Left ventricle myocardium inferior (tissue), 1 donor: ENCODE measurements at places on chromosomes 16 and 17. TPM values are rescaled to one million over a fixed set of nuclear protein-coding genes. Genes with fewer than 3 reads are reported as not detected.

The HASPIN gene
- 0.33 TPM for total RNA-seq

DNA sequence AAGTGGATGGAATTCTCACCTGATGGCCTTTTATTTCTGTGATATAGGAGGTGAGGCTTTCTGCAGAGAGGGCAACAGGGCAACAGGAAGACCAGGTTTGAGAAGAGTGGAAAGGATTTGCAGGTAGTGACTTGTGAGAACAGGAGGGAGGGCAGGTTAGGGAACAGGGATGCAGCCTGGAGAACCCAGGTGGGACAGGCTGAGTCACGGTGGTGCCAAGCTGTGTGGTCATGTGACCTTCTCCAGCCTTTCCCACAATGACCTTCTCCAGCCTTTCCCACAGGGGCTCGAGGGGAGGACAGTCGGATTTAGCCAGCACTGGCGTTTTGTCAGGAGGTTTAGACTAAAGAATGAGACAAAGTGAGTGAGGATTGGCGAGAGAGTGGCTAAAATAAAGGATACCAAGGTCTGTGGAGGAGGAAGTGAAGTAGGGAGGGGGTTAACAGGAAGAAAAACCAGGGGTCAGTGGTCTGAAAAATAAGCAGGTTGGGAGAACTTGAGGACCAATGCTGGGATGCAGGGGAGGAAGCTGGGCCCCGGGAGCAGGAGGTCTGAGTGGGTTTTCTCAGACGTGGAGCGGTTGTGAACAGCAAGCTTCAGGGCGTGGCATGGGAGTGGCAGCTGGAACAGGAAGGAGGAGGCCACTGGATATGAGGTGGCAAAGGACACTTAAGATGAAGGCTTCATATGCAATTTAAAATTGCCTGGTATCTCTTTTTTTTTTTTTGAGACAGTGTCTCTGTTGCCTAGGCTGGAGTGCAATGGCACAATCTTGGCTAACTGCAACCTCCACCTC is 37.7 kb downstream of the DNAH2 start:
- DNase-seq = no peak

The KRT33A gene
- not detected for total RNA-seq

DNA sequence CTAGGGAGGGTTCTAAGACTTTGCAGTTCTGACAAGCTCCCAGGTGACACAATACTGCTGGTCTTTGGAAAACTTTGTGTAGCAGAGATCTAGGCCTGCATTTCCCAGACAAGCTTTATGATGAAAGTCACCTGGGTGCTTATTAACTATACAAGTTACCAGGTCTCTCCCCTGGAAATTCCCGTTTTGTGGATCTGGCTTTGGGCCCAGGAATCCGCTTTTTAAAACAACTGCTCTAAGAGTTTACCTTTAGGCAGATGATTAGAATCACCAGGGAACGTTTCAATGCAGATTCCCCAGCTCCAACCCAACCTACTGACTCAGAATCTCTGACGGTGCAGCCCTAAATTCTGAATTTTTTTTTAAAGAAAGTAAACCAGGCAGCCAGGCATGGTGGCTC is 36.3 kb downstream of the MYH3 start:
- no peak for DNase-seq

DNA sequence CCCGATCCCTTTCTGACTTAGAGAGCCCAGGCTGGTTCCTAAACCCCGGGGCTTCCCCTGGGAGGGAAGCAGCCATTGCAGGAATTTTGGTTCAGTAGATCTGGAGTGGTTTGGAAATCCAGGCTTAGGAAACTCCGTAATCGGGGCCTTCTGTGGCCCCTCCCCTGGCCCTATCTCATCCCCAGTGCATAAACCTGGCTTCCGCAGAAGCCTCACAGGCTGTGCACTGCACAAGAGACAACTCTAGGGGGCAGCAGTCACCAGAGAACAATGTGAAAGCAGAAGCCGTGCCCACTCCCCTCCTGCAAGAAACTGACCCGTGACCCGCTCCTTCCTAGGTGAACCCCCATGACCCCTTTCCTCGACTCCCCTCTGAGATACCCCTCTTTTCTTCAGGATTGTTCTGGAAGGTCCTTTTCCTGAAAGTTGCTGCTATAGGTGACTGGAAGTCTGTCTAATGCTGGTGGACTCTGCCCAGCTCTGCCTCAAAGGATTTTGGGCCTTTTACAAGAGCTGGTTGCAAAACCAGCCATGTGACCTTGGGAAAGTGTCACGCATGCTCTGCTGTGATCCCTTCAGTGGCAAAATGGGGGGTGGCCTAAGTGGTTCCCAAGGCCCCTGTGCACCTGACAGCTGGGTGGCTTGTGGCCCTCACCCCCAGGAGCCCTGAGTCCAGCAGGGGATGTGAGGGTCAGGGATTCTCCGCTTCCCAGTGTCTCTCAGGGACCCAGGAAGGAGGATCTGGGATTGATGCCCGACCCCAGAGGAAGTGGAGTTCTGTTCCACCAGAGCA is 14.4 kb downstream of the GUCY2D start:
- no peak for DNase-seq

GRCh38 chr17:33260638-33261037 is 32.5 kb downstream of the ASIC2 start:
- DNase-seq = no peak
